ENCODE measurements at places on chromosomes 13 and 19.

- no peak for DNase-seq
These were observed 10.3 kb upstream of the POSTN start for GRCh38 chr13:37608750-37609339.

- no peak for DNase-seq
These were observed 8.3 kb downstream of the IRS2 start for GRCh38 chr13:109778102-109778542.

DNA sequence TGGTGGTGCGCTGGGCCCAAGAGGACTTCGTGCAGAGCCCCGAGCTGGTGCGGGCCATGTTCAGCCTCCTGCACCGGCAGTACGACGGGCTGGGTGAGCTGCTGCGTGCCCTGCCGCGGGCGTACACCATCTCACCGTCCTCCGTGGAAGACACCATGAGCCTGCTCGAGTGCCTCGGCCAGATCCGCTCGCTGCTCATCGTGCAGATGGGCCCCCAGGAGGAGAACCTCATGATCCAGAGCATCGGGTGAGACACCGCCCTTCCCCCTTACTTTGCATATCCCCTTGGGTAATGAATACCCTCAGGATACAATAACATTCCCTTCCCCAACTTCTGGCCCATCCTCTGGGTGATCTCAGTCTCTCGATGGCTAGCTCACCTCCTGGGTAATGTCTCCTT is 60.9 kb downstream of the RYR1 start:
- no peak for DNase-seq

GRCh38 chr19:49687566-49688316 is 1.7 kb upstream of the ADM5 start:
- DNase-seq = no peak

DNA sequence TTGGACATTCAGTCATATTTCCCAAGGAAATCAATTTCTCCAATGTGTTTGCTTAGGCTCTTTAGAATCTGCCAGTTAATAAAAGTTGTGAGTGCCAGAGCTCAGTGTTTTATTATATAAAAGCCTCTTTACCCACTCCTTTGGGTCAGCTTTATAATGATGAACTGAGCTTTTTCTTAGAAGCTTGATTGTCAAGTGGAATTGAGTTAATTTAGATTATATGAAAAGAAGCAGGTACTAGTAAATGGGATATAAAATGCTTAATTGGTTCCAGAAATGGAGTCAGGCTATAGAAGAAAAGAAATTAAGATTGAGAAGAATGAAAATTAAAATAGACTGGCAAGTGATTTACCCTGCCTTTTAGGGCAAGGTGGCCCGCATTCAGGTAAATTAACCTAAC is 363.2 kb downstream of the SLITRK6 start:
- DNase-seq = no peak

DNA sequence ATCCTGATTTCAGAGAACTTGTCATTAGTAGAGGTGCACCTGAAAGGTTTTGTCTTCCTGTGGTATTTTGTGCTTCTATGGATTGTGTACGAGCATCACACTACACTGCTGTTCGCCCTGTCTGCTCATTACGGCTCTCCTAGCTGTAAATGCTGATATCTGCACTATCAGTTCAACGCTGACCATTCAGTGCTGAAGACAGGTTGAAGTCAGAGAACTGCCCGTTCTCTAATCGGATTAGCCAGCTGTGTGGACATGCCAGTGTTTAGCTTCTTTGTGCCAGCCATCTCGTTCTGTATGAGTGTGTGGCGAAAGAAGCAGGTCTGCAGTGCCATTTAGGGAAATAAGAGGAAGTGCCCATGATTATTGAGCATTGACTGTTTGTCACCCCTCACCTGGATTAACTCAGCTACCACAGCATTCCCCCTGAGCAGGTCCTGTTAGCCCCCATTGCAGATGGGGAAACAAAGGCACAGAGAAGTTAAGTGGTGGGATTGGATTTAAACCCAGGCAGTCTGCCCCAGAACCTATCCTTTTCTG is 21.6 kb upstream of the C1QTNF9 start:
- no peak for DNase-seq

DNA sequence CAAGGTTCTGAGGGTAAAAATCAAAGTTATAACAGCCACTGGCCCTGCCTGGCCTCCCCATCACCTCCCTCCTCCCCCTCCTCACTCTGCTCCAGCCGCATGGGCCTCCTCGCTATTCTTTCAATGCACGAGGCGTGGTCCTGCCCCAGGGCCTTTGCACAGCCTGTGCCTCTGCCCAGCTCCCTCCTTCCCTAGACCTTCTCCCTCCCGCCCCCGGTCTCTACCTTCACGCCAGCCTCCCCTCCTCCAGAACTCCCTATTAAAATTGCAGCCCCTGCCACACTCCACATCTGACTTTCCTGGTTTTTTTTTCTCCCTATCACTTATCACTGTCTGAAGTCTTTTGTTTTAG is 3.3 kb downstream of the RAX2 start:
- no peak for DNase-seq

GRCh38 chr19:41641879-41642485 is 15.1 kb upstream of the CEACAM4 start:
- peak; percentile 1 for DNase-seq

DNA sequence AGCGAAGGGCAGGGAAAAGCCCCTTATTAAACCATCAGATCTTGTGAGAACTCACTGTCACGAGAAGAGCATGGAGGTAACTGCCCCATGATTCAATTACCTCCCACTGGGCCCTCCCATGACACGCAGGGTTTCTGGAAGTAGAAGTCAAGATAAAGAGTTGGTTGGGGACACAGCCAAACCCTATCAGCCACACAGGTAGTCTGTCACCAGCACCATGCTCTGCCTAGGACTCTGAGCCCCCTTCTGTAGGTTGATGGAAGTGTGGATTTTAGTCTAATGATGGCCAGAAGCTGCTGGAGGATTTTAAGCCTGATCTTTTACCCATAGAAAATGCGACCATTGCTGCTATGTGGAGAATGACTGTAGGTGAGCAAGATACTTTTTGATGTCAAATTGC is 60.8 kb downstream of the ARHGEF7 start:
- DNase-seq = no peak

DNA sequence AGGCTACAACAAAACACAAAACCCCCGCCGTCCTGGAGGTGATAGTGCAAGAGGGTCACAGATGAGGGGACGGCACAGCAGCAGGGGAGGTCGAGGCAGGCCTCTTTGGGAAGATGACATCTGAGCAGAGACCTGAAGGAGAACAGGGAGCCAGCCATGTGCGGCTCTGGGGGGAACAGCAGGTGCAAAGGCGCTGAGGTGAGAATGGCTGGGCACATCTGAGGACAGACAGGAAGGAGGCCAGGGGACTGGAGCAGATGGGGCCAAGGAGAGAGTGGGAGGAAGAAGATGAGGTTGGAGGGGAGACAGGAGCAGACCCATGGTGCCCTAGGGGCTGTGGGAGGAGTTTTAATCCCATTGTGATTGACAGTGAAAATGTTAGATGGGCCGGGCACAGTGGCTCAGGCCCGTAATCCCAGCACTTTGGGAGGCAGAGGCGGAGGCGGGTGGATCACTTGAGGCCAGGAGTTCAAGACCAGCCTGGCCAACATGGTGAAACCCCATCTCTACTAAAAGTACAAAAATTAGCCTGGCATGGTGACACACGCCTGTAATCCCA is 1.8 kb upstream of the CKM start:
- no peak for DNase-seq

- DNase-seq = no peak
These were observed 581.9 kb upstream of the PRR20A start for GRCh38 chr13:56558698-56559320.

DNA sequence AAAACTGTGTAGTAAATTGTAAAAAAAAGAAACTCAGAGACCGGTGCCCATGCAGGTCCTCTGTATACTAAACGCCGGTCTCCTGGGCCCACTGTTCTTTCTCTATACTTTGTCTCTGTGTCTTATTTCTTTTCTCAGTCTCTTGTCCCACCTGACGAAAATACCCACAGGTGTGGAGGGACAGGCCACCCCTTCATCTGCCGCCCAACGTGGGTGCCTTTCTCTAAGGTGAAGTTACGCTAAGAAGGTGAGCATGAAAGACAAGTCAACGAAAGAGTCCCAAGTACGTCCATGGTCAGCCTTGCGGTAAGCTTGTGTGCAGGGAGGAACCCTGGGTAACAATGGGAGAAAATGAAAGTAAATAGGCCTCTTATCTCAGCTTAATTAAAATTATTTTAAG is 48.0 kb upstream of the WASF3 start:
- no peak for DNase-seq

- DNase-seq = no peak
These were observed 14.7 kb downstream of the DGKH start for GRCh38 chr13:42063105-42063504.

DNA sequence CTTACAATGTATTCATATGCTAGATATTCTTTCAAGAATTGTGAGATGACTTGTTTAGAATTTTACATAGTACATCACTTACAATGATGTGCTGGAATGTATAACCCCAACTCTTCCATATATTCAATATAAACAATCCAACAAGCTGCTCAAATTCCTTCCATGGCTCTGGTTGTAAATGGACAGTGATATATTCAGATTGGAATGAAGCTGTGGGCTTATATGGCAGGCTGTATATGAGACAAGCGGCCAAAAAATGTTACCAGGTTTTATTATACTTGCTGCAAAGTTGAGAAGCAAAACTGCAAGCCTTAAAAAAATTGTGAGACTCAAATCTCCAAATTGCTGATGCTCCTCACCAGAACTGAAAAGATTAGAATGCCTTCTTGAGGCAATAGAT is 83.6 kb upstream of the KLF12 start:
- DNase-seq = no peak

DNA sequence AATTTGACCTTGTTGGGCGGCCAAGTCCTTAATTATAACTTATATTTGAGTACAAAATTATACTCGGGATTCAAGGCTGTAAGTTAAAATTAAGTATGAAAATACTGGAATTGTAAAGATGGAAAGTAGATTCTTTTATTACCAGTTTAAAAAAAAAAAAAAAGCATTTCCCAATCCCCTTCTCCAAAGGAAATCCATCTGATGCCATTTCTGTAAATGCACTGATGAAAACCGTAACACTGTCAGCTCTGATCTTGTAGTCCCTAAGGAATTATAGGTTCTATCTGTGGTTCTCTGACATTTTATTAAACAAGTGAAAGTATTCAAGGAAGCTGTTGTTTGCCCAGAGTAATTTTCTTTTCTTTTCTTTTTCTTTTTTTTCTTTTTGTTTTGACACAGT is 41.6 kb upstream of the HNRNPA1L2 start:
- DNase-seq = no peak

DNA sequence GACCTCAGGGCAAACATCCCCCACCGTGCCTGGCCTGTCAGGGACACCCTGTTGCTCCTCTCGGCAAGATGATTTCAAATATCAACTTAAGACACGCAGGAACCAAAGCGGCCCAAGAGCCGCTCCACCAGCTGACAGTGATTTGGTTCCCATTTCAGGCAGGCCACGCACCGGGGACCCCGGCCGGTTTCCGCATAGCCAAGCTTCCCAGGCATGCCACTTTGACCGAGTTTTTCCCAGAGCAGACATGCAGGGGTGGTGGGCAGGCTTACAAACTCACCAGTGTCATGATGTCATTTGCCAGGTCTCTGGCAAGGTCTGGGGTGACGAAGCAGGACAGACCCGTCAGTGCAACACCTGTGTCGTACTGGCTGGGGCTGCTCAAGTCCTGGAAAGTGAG is 19.2 kb downstream of the AP3D1 start:
- DNase-seq = no peak
